CD4-positive, alpha-beta T cell treated with Interferon alpha-2 for 1 hour (primary cell): ENCODE measurements at places on chromosomes 4 and X.
A peak's percentile ranks its signal among the peaks of the same experiment; 100 is the strongest.

GRCh38 chr4:2105559-2105958 is 46.4 kb downstream of the NAT8L start:
- no peak for DNase-seq

GRCh38 chr4:181418496-181418895 is 824.7 kb upstream of the TENM3 start:
- DNase-seq, result no peak

DNA sequence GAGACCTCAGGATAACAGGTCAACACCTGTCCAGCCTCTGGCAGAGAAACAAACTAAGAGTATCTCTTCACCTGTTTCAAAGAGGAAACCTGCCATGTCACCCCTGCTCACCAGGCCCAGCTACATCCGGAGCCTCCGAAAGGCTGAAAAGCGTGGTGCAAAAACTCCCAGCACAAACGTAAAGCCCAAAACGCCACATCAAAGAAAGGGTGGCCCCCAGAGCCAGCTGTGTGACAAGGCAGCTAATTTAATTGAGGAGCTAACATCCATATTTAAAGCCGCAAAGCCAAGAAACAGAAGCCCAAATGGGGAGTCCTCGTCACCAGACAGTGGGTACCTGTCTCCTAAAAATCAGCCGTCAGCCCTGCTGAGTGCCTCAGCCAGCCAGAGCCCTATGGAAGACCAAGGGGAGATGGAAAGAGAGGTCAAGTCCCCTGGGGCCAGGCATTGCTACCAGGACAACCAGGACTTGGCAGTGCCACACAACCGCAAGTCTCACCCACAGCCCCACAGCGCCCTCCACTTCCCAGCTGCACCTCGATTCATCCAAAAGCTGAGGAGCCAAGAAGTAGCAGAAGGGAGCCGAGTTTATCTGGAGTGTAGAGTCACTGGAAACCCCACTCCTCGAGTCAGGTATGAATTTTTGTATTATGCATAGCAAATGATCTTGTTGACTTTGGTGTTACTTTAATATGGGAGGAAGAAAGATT is 15.1 kb downstream of the PALLD start:
- peak; percentile 73 for DNase-seq

DNA sequence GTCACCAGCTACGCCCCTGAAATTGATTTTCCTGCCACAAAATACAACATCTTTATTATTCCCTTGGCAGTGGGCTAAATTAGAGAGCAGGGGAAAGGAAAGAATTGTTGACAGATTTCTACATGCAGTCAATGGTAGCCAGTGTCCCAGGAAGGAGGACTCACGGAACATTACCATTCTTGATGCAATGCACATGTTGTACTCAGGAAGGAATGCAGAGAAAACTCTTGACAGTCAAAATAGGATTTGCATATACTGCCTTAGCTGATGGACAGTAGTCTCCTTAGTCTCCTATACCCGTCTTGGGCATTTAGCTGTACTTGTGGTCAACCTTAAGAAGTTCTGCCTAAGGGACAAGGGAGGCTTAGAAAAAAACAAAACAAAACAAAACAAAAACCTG is 158.0 kb upstream of the GYPA start:
- no peak for DNase-seq

GRCh38 chrX:147476008-147476407 is 435.7 kb upstream of the FMR1 start:
- no peak for DNase-seq
